Stimulated activated CD4-positive, alpha-beta T cell treated with anti-CD3 and anti-CD28 coated beads, Interleukin-12 subunit alpha, Interleukin-12 subunit beta, amount 100 ng/mL, for 24 hours (primary cell): ENCODE measurements at places on chromosomes 5 and 9.

GRCh38 chr9:80076162-80076561 is 504.4 kb downstream of the TLE4 start:
- no peak for DNase-seq

DNA sequence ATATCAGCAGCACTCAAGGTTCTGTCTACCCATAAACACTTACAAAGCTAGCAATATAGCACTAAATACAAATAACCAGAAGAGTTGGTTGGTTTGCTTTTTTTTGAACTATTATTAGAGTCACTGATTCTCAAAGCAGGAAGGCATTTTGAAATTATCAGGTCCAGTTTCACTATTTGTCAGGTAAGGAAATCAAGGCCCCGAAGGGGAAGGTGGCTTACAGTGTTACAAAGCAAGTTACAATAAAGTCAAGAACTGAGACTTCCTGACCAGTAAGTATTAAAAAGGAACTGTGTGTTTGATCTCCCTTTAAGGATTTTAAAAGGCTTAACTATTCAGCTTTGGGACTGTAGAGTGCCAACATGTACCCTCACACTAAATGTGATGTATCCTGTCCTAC is 10.8 kb downstream of the C5orf15 start:
- no peak for DNase-seq

DNA sequence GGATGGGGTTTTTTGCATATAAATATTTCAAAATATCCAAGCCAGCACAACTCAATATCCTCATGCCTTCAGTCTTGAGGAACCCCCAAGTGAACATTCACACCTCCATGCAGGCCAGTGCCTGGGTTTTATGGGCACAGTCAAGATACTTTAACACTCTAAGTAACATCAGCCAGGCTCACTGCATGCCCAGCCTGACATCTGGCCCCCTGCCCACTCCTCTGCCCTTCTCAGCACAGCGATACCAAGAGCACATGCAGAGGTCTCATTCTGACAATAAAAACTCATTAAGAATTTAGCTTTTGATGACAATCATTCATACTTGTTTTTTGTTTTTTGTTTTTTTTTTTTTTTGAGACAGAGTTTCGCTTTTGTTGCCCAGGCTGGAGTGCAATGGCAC is 250.0 kb downstream of the CWC27 start:
- no peak for DNase-seq

GRCh38 chr5:164000819-164001218 is 495.4 kb downstream of the MAT2B start:
- DNase-seq: no peak

DNA sequence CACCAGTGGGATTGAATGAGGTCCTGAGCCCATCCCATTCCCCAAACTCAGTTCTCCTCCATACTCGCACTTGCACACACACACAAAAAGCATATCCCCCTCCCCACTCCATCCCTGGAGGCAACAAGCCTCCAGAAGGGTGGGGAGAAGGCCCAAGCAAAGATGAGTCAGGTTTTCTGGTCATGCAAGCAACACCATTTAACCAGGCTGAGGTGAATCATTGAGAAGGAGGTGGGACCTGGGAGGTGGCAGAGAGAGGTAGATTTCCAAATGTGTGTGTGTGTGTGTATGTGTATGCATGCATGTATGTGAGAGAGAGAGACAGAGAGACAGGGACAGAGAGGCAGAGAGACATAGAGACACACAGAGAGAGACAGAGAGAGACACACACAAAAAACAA is 185.2 kb upstream of the TRIM32 start:
- DNase-seq: no peak

- no peak for DNase-seq
Observed at GRCh38 chr5:8839361-8840055, 706.4 kb downstream of the SEMA5A start.

DNA sequence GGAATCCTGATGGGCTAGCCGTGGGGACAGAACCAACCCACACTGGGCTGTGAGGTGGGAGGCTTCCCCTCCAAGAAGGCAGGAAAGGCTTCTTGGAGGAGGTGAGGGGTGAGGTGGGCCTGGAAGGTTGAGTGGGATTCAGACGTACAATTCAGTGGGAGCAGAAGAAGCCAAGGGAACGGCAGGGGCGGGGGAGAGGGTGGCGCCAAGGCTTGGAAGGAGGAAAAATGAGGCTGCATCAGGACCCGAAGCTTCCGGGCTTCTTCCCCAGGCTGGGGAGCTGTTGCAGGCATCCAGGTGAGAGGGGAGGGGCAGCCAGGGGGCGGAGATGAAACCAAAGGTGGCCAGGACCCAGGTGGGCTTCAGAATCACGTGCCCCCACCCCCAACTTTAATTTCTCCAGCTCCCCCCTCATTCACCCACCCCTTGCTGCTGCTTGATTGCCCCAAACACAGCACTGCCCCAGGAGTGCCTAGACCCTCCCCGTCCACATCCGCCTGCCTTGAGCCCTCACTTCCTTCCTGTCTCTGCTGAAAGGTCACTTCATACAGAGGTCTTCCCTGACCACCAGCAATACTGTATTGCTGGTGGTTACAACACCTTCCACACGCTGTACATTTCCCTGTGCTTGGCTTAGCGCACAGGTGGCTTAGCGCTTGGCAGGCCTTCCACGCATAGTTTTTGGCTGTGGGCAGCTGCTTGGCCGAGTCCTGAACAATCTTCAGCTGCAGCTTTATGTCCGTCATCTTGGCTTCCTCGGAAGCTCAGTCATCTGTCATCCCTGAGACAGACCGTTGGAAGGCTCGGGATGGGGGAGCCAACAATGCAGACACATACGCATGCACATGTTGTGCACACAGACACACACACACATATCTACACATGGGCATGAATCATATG is 193.5 kb downstream of the RGS3 start:
- DNase-seq: no peak

DNA sequence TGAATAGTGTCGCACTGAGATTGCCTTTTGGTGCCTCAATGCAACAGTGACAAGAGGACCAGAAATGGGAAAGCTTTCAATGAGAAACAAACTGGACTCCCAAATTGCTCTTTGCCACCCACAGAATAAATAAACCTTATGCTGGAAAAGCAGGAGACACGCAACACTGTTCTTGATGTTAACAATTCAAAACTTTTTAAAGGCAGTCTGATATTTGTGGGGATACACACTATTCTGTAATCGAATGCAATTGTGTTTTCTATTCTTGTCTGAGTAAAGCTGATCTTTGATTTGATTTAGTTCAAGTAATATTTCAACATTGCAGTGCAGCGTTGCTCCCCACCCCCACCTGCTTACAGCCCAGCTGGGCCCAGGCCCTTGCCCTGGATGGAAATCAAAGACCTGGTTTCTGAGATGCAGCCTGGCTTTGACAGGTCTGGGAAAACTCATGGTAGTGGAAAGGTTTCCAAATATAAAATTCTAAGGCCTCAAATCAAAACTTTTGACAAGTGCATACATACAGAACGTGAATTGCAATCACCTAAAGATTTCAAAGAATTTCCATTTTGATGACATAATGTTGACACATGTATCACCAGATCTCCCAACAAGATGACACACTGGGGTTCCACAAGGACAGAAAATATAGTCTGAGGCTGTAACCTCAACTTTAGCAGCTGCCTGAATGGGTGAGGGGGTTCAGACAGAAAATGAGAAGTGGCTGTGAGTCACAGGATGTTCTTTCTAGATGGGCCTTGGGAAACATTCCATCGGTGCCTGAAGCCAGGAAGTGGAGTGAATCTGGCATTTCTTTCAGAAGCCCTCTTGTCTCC is 55.1 kb downstream of the ABCA1 start:
- no peak for DNase-seq

DNA sequence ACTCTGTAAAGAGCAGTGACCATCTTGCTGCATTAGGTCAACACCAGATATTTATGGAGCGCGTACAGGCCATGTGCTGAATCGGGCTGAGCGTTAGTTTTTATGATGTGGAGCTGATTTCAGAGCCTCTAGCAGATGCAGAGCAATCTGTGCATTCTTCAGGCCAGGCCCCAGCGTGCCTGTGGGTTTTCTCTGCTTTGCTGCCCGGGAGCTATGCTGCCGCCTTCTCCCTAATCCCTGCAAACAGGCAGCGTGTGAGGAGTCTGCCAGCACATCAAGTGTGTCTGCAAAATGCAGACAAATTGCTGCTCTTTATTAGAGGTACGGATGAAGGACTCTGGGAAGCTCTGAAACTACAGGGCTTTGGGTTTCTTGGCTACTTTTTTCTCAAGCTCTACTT is 170.0 kb downstream of the NTRK2 start:
- DNase-seq: no peak

DNA sequence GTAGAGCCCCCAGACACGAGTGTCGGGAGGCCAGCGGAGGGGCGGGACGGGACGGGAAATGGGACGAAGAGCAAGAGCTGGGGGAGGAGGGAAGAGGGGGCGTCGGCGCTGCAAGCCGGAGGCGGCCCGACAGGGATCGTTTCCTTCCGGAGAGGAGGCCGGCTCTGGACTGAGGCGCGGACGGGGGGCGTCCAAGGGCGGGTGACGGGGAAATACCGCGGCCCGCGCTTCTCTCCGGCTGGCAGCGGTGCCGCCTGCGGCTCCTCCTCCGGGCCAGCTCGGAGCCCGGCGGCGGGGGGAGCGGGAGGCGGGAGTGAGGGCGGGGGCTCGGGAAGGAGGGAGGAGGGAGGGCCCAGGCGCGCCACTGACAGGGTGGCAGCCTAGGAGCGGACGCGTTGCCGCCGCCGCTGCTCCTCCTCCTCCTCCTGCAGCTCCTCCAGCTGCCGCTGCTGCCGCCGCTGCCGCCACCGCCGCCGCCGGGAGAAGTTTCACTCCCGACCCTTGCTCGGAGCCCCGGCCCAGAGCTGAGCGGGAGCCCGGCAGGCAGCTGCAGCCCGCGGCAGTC is at the start of gene CHSY3:
Gene CHSY3 (plus strand): TSS at position 364 of the 565 bp plus-strand sequence.
- DNase-seq: peak; percentile 43

DNA sequence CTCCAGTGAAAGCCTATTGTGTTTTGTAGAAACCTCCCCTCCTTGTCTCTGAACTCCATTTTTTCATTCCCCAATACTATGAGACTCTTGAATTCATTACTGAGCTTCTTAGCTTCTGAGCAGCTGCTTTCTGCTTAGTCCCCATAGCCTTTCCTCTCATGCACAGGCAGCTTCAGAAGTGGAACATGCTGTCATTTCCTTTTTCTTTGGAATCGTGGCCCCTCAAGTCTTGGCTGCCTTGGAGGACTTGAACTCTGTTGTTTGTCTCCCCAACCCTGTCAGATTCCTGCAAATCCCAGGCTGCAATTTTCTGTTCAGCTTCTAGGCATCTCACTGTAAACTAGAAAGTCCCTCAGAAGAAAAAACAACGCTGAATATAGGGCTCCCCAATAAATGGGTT is 268.5 kb downstream of the ARRDC3 start:
- DNase-seq: no peak

- no peak for DNase-seq
Observed at GRCh38 chr5:68015381-68016302, 199.9 kb upstream of the PIK3R1 start.

- DNase-seq: no peak
Observed at GRCh38 chr5:150017226-150018005, 16.9 kb downstream of the HMGXB3 start.

GRCh38 chr5:103345461-103345860 is 86.9 kb downstream of the MACIR start:
- DNase-seq: no peak

DNA sequence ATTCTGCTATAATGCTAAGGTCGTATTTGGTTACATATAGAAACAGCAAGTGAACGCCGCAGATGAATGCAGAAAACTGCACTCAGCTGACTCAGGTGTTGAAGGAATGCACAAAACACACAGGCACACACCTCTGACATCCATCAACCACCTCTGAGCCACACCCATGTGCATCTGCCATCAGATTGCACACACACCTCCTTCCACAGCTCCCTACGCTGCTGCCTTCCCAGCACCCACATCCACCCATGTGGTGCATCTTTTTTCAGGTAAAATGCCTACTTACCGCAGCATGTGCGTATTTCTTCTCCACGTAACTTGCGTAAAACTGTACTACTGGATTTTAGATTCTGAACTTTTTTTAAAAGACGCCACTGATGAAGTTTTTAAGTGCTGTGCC is 7.1 kb downstream of the STK10 start:
- no peak for DNase-seq

- DNase-seq: no peak
Observed at GRCh38 chr5:149916334-149917072, 28.1 kb downstream of the PDE6A start.

- DNase-seq: no peak
Observed at GRCh38 chr5:68277431-68277830, 61.9 kb downstream of the PIK3R1 start.

DNA sequence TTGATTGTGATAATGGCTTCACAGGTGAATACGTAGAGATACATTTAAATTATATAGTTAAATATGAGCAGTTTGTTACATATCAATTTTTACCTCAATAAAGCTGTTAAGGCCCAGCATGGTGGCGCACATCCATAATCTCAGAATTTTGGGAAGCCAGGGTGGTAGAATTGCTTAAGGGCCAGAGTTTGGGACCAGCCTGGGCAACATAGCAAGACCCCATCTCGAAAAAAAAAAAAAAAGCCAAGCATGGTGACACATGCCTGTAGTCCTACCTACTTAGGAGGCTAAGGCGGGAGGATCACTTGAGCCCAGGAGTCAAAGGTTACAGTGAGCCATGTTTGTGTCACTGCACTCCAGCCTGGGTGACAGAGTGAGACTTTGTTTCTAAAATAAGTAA is 138.7 kb upstream of the TMEM161B start:
- no peak for DNase-seq

DNA sequence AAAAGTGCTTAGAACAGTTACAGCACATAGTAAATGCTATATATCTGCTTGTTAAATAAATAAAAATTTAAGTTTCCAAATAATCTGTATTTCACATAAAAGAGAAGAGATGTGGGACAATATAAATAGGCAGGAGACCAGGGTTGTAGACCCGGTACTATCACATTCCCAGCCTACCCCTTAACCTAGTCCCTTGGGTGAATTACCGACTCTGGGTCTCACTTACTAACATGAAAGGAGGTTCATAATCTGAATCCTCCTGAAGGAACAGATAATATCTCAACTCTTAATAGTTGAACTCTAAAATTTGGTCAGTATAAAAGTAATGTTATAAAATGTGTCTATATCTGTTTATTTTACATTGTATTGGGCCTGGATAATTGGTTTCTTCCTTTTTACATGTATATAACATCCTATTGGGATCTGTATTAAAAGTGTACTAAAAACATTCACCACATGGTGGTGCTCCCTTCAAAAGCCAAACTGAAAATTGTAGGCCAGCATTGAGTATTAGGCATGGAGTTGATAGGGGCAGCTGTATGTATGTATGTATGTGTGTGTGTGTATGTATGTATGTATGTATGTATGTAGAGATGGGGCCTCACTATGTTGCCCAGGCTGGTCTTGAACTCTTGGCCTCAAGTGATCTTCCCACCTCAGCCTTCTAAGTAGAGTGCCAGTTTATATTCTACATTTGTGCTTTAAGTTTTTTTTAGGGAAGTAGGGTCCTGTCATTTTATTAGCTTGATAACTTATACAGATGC is 64.2 kb upstream of the ABL1 start:
- no peak for DNase-seq
